NCI-H1417 treated with DMSO at 0.1 percent for 48 hours (cell line): ENCODE measurements at places on chromosomes 3 and 15.

DNA sequence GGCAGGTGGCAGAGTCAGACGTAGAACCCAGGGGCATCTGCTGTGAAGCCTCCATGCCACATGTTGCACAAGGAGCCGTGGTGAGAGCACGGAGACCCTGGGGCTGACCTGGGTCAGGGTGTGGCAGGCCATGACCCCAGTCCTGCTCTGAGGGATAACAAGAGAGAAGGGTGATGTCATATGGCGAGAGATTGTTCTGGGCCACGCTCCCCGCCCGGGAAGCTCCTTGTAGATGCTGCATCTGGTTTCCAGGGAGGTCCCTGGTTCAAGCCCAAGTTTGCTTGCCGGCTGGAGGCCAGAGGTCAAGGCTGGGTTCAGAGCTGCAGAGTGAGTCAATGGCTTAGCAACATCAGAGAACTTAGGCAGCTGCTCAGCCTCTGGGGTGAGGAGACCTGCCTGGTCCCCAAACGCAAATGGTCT, 17.3 kb downstream of the FGD5 start:
- DNase-seq, result no peak

- DNase-seq, result no peak
Observed at GRCh38 chr3:184355261-184356040, 6.0 kb downstream of the CLCN2 start.

DNA sequence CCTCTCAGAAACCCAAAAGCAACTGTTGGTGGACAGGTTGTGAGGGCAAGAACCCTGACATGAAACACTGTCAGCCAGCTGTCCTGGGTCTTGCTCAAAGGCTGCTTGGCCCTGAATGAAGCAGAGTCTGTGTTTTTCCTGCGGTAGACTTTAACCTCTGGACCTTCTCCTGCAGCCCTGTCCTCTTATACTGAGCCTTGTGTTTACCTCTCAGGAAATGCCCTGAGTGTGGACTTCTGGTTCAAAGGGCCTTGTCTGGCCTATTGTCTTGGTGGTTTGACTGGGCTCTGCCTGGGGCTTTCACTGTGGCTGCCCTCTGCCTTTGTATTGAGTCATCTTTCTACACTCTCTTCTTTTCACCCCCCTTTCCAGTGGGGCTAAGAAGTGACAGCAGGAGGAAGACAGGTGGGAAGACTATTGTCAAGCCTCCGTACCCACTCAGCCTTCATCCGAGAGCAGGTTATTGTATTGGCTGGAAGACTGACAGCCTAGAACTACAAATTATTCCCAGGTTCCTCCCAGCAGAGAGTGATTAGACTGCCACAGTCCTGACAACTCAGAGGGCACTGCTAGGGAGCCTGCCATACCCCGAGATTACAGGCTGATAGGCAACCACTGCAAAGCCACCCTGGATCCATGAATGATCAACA, 3.5 kb downstream of the SEC13 start:
- no peak for DNase-seq

DNA sequence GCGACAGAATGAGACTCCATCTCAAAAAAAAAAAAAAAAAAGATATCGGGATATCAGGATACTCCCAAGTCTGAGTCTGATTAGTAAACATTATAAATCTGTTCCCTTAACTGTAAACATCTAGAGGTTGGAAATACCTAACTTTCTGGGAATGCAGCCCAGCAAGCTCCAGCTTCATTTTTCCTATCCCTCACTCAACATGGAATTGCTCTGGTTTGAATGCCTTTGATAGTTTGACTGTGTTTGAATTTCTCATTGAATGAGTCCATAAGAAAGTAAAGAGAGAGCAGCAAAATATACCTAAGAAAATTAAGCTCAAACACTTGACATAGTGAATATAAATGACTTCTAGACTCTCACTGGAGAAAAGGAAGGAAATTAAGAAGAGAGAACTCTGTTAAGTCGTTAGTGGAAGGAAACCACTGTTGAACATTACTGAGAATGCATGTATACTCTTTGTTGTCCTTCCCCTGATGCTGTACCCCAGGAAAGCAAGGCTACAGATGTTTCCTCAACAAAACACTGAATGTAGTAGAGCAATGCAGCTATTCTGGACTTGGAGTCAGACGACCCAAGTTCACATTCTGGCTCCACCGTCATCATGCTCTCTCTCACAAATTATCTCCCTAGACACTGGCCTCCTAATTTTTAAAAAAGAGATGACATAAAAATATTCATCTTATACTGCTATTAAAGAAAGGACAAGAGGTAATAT, 62.4 kb downstream of the CD200 start:
- no peak for DNase-seq

DNA sequence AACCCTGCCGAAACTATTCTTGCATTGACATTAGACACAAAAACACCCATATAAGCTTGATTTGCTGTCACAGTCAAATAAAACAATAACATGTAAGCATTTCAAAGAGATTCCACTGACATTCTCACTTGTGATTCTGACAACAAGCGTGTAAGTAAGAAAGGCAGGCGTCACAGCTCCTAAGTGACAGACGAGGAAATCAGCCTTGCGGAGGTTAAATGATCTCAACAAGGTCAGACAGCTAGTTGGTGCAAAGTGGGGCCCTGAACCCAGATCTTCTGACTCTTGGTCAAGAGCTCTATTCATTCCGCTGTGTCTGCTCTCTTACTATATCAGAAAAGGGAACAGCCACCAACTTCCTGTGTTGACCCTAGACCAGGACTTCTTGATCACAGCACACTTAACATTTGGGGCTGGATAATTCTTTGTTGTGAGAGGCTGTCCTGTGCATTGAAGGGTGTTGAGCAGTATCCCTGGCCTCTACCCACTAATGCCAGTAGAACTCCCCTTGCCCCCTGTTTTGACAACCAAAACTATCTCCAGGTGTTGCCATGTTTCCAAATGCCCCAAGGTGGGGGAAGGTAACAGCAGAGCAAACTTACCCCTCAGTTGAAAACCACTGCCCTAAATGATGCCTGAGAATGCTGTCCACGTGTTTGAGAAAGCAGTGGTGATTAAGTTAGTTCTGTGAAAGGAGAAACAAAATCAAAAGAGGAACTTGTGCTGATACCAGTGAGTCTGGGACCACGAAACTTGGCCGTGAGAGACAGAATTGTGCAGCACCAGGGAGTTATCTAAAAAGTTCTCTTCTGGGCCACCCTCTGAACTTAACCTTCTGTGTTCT, 86.1 kb downstream of the LIPC start:
- no peak for DNase-seq

GRCh38 chr3:97001611-97002010, 187.2 kb downstream of the EPHA6 start:
- no peak for DNase-seq

- no peak for DNase-seq
Observed at GRCh38 chr3:144480416-144480919, 508.8 kb downstream of the DIPK2A start.

DNA sequence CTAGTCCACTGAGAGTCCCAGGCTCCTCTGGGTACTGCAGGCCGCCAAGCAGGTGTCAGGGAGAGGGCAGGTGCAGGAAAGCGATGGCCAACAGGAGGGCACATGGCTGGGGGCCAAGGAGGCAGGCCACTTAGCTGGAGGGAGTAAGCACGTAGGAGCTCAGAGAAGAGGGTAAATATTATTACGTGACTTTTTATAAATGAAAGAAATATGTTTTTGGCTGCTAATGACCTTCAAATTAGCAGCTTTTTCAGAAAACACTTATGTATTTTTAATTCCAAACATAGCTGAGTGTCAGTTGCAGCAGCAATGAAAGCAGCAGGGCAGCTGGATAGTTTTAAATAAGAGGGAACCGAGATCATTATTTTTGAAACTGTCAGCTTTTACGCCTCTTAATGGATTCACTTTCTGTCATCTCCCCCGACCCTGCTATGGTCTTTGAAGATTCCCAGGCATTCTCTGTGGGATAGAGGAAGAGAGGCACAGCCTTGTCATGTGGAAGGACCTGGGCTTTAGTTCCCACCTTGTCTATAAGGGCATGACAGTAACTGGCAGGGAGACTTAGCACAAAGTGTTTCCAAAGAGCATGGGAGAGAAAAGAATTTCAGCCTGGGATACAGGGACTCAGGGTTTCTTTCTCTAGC, 477.1 kb downstream of the EPHB1 start:
- peak; percentile 97 for DNase-seq

DNA sequence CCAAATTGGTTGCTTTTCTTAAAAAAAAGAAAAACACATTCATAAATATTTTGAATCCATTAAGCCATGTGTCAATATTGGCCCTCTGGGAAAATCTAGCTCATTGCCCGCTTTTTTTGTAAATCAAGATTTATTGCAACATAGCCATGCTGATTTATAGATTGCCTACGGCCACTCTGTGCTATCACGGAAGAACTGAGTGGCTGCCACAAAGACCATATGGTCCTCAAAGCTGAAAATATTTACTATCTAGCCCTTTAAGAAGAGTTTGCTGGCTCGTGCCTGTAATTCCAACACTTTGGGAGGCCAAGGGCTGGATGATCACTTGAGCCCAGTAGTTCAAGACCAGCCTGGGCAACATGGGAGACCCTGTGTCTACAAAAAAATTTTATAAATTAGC, 45.9 kb downstream of the IL5RA start:
- DNase-seq, result no peak

DNA sequence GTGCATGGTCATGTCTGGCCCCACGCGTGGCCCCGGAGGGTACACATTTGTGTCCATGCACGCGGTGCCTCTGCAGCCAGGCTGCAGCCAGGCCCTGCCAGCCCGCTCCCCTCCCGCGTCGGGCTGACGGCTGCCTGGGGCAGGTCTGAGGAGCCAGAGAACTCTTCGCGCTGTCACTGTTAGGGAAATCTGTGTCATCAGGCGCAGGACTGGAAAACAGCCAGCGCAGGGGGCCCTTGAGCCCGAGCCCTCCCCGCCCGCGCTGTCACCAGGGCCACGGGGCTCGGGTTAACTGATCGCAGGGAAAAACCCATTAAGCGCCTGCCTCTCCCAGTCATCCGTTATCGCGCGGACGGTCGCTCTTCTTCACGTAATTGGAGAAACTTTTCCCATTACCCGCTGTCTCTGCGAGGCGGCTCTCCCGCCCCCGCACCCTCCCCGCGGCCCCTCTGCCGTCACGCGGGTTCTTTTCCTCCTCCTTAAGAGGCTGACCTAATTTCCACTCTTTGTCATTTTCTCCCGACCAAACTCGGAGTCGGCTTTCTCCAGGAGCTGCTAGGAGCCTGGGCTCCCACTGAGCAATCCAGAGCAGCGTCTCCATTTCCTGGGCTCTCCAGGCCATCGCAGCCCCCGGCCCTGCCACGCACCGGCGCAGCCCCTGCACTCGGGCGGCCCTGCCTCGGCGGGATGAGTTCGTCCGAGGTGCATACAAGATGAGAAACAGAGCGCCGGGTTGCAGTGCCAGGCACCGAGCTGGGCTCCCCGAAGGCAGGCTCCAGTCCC, 57.5 kb upstream of the PRR23E start:
- no peak for DNase-seq

DNA sequence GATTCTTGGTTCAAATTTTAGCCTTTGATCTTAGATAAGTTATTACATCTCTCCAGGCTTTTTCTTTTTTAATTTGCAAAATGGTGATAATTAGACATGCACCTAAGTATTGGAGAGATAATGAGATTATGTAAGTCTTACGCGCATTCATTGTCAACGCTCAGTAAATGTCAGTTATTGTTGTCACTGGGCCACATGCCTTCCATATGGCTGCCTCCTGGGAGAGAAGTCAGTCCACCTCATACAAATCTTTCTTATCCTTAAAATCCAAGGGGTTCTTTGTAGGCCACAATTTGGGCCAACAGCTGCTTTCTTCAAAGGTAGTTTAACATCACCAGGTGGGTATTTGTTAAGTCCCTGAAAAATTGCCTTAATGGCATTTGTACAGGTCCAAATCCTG, 25.5 kb upstream of the PTPRG start:
- DNase-seq, result no peak

GRCh38 chr3:29099296-29099695, 181.6 kb upstream of the RBMS3 start:
- no peak for DNase-seq

GRCh38 chr3:78875851-78876250, 891.9 kb downstream of the ROBO1 start:
- no peak for DNase-seq

GRCh38 chr3:12947504-12948369, 106.4 kb upstream of the RPL32 start:
- DNase-seq, result no peak

GRCh38 chr3:188607805-188608315, 453.9 kb downstream of the LPP start:
- no peak for DNase-seq

DNA sequence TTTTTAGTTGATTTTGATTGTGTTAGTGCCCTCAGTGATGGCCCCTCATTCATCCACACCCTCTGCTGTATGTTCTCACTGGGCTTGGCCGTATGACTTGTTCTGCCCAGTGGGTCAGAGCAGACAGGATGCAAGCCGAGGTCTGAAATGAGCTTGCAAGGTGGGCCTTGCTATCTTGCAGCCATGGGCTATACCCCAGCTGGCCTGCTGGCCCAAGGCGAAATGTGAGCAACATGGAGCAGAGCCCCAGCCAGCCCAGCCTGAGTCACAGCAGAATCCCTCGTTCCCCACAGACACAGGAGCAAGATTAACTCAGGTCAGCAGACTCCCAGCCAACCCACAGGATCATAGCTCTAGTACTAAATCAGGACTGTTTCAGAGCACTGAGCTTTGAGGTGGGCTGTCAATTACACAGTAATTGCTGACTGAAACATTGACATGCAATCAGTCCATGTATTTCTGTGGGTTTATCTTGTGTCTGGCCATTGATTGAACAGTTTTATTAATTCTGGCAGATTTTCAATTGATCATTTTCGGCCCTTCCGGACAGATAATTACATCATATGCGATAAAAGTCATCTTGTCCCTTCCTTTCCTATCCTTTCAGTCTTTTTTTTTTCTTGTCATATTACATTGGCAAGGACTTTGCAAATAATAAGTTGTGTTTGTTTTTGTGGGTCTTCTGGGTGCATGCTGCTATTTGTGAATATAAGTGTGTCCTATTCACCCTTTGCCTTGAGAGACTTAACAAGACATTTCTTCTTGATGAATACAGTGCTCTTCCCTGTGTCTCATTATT, 27.1 kb downstream of the KLF15 start:
- no peak for DNase-seq

DNA sequence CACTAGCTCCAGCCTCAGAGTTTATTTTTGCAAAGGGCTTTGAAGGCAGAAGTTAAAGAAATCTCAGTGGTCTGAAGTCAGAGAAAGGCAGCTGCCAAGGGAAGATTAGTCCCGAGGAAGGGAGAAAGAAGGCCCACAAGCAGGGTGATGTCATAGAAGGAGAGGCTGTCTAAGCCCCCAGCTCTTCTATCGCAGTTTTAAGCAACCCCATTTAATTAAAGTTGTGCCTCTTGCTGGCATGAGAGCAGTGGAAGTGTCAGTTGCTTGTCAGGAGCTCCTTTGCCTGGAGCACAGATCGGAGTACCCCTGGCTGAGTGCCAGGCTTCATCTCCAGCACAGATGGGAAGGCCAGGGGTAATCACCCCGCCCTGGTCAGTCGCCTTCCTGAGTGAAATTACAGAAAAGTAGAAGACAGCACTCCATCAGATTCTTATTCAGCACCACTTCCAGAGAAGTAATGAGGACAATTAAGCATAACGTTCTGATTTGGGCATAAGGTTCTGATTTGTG, 530.7 kb downstream of the EPHB1 start:
- no peak for DNase-seq

GRCh38 chr15:90644952-90645725, 72.0 kb upstream of the BLM start:
- DNase-seq, result no peak

- no peak for DNase-seq
Observed at GRCh38 chr3:193593668-193594030, 641 bp downstream of the OPA1 start.
